ENCODE measurements at places on chromosomes 5 and 9. TPM values are rescaled to one million over a fixed set of nuclear protein-coding genes. Genes with fewer than 3 reads are reported as not detected.

LAMC3 gene
- total RNA-seq = not detected

FGF18 gene
- total RNA-seq = 0.07 TPM

MYMK gene
- total RNA-seq = not detected

HMGCR gene
- total RNA-seq = 135 TPM

PPWD1 gene
- 27.7 TPM for total RNA-seq

TAF11L6 gene
- not detected for total RNA-seq

SREK1IP1 gene
- total RNA-seq = 21.5 TPM

BHMT2 gene
- not detected for total RNA-seq

ARL10 gene
- 3.4 TPM for total RNA-seq

CCDC180 gene
- total RNA-seq = under 0.01 TPM

DRD1 gene
- total RNA-seq = not detected

SEMA5A gene
- total RNA-seq = 1.8 TPM

GDF9 gene
- 0.57 TPM for total RNA-seq

TRIM41 gene
- total RNA-seq = 20.1 TPM

SH3RF2 gene
- total RNA-seq = 32.2 TPM

ANKRD31 gene
- 0.34 TPM for total RNA-seq

ARPC5L gene
- 37.0 TPM for total RNA-seq

SIMC1 gene
- total RNA-seq = 7.3 TPM

NOXA1 gene
- total RNA-seq = 3.3 TPM

SNAPC3 gene
- 48.3 TPM for total RNA-seq

ENTREP1 gene
- total RNA-seq = 0.68 TPM

FABP6 gene
- total RNA-seq = 0.64 TPM

ABL1 gene
- total RNA-seq = 60.7 TPM

SV2C gene
- under 0.01 TPM for total RNA-seq

SPINK6 gene
- not detected for total RNA-seq

SLC44A1 gene
- 74.0 TPM for total RNA-seq

SLC1A1 gene
- total RNA-seq = 1.8 TPM

ZNF366 gene
- total RNA-seq = not detected

HEMGN gene
- not detected for total RNA-seq

SLC45A2 gene
- total RNA-seq = 0.14 TPM

ZFP62 gene
- 14.7 TPM for total RNA-seq

BTNL9 gene
- 0.07 TPM for total RNA-seq

PKN3 gene
- total RNA-seq = 1.4 TPM

OR13C5 gene
- not detected for total RNA-seq

ARHGEF28 gene
- total RNA-seq = 58.1 TPM

PCDHGB1 gene
- 0.34 TPM for total RNA-seq

AGXT2 gene
- not detected for total RNA-seq

SLCO6A1 gene
- 0.21 TPM for total RNA-seq
